ENCODE measurements at places on chromosomes 11 and 22. TPM values are rescaled to one million over a fixed set of nuclear protein-coding genes. Genes with fewer than 3 reads are reported as not detected.

The OR51A2 gene
- total RNA-seq: not detected

- DNase-seq: no peak
These were observed 115.2 kb upstream of the PITPNB start for GRCh38 chr22:28034145-28034759.

- peak; percentile 57 for DNase-seq
These were observed 772 bp downstream of the SBF1 start for GRCh38 chr22:50473855-50474671.

DNA sequence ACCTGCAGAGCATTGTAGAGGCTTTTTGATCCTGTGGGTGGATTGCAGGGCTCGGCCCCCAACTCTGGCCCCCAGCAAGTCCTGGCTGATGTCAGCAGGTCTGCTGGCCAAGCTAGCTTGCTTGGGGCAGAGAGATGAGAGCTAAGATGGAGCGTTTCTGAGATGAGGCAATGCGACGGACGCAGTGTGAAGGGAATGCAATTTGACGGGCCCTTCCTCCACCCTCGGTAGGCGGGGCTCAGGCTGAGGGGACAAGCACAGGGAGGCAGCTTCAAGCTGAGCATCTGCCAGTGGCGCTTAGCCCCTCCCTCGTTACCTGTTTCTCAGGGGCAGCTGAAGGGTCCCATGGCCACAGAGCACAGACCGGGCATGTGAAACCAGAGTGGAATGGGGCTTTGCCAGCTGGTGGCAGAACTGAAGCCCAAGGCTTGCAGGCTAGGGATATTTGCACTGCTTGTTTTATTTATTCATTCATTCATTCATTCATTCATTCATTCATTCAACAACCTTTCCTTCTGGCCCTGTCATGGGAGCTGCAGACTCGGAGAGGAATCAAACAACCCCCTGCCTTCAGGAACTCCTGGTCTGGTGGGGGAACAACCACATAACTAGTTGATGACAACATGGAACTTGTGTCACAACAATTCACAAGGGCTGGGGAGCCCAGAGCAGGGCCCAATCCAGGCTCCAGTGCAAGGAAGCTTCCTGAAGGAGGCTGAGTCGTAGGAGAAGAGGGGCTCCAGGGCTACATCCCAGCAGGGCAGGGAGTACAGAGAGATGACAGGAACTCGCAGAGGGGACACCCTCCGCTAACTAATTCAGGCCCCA, 66.8 kb downstream of the THAP12 start:
- DNase-seq: no peak

The PHRF1 gene
- 34.3 TPM for total RNA-seq

The GNB1L gene
- total RNA-seq: 12.3 TPM

The DUSP8 gene
- 0.71 TPM for total RNA-seq

DNA sequence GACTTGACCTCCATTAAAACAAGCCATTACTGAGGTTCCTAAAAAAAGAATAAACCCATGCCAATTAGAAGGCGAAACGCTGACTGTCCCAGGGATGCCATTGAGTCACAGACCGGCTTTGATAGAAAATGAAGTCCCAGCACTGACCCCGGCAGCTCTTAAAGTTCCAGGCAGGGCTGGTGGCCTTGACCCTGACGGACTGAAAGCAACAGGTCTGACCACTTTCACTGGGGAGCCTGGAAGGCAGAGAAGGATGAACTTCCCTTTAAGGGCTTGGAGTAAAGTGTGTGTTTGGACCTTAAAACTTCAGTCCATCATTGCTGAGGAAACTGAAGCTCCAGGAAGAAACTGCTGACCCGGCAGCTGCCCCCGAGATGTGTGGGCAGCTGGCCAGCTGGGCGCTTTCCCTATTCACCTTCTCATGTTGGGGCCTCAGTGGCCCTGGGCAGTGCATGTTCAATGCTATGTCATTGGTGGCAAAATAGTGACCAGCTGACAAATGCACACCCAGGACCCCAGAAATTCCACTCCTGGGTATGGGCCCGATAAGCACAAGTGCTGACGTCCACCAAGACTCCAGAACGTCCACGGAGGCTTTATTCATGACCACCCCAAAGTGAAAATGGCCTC, 18.9 kb upstream of the EFCAB6 start:
- DNase-seq: no peak

- no peak for DNase-seq
These were observed at the start of gene OPCML for GRCh38 chr11:133531971-133532651. OPCML (minus strand) TSS chr11:133532501.

- DNase-seq: peak; percentile 10
These were observed 249.3 kb downstream of the DDX10 start for GRCh38 chr11:108914211-108914610.

- DNase-seq: no peak
These were observed 745.9 kb upstream of the TENM4 start for GRCh38 chr11:80186692-80187091.

The CBLIF gene
- total RNA-seq: not detected

DNA sequence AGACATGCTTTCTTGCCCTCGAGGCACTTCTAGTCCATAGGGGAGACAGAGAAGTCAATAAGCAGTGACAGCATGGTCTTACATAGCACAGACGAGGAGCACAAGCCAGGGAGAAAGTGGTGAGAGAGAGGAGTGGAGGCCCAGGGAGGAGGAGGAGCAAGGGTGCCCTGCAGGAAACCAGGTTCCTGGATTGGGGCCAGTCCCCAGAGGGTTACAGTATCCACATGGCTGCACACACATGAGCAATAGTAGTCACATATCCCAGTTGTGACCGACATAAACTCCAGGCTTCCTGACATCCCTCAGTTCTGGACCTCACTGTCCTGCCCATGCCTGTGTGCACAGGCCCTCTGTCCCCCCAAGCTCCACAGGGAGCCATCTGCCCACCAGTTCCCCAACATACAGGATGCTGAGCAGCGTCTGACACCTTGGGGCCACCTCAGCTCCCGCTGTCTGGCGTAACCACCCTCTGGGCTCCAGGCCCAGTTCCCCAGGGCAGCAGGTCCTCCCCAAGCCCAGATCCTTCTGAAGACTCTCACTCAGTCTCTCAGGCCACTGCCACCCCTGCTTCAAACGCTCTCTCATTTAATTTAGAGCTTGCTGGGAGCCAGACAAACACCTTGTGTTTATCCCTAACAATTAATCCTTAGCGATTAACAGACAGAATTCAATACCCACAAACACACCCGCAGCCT, 53.7 kb downstream of the DSCAML1 start:
- DNase-seq: no peak

GRCh38 chr11:34893416-34893815, 22.8 kb downstream of the APIP start:
- no peak for DNase-seq

- DNase-seq: no peak
These were observed 105.9 kb downstream of the NXPE2 start for GRCh38 chr11:114784216-114784615.

GRCh38 chr22:48845356-48845936, 982.2 kb downstream of the BRD1 start:
- DNase-seq: no peak

GRCh38 chr11:130725421-130726233, 190.7 kb downstream of the SNX19 start:
- DNase-seq: peak; percentile 48

- peak; percentile 76 for DNase-seq
These were observed 699 bp upstream of the SDF2L1 start for GRCh38 chr22:21641417-21641788.

DNA sequence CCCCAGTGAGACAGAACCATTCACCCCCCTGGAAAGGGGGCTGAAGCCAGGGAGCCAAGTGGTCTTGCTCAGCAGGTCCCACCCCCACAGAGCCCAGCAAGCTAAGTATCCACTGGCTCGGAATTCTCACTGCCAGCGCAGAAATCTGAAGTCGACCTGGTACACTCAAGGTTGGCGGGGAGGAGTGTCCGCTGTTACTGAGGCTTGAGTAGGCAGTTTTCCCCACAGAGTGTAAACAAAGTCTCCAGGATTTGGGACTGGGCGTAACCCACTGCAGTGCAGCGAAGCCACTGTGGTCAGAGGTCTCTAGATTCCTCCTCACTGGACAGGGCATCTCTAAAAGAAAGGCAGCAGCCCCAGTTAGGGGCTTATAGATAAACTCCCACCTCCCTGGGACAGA, 10.0 kb downstream of the PATE1 start:
- DNase-seq: no peak

The IL17REL gene
- not detected for total RNA-seq

The RANBP1 gene
- 624 TPM for total RNA-seq

GRCh38 chr11:5335170-5335569, 8.2 kb downstream of the OR51B5 start:
- DNase-seq: no peak

- DNase-seq: no peak
These were observed 34.1 kb downstream of the LIF start for GRCh38 chr22:30212363-30212995.

DNA sequence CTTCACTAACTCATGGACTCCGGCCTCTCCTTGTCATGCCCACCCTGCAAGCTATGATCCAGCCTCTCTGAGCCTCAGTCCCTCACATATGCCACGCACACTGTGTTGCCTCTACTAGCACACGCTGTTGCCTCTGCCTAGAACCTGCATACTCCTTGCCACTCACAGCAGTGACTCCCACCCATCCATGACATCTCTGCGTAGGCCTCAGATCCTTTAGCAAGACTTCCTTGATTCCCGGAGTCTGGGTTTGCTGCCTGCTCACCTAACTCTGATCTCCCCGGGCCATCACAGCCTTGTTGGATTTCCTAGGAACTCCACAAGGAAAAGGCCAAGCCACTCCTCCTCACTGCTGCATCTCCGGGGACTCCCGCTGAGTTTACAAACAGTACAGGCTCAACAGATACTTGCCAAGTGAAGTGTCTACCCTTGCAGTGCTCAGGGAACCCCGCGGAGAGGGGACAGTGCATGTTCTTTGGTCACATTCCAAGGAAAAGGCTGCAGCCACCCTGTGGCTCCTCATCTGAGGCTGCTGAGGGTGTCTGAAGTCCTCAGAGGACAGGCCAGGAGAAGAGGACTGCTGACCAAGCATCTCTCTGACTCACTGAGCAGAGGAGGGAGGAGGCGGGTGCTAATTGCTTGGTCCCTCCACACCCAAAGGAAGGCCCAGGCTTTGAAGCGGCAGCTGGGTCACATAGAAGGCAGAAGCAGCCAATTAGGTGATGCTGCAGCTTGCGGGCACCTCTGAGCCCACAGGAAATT, 42.4 kb upstream of the NAV2 start:
- no peak for DNase-seq

The DGCR8 gene
- 39.3 TPM for total RNA-seq

- DNase-seq: no peak
These were observed 41.7 kb downstream of the RPS6KA4 start for GRCh38 chr11:64400667-64401066.

DNA sequence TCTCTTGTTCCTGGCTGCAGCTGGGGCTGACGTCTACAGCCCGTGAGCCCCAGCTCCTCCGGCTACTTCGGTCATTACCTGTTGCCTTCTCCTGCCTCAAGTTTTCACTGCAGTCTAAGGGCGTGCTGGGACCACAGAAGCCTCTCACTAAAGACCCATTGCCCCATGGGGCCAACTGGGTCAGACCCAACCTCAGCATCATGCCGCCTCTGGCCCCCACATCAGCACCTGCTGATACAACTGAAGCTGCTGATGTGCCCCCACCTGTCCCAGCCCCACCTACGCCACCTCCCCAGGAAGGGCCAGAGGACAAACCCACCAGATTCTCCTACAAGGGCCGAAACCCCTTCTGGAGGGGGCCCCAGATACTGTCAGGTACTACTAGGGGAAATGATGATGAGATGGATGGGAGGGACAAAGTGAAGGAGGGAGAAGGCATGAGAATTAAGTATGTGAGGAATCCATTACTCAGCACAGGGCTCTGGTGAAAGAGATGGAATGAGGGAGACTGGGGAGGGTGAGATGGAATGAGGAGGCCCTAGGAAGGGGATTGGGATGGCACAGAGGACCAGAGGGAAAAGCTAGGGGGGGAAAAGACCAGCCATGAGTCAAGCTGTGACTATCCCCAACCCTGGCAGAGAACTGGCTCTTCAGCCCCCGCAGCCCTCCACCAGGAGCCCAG, 5.1 kb downstream of the C11orf42 start:
- no peak for DNase-seq

GRCh38 chr11:81203876-81204275, 1529.8 kb downstream of the FAM181B start:
- DNase-seq: no peak

- DNase-seq: no peak
These were observed 1.5 kb downstream of the SF1 start for GRCh38 chr11:64776875-64777274.

DNA sequence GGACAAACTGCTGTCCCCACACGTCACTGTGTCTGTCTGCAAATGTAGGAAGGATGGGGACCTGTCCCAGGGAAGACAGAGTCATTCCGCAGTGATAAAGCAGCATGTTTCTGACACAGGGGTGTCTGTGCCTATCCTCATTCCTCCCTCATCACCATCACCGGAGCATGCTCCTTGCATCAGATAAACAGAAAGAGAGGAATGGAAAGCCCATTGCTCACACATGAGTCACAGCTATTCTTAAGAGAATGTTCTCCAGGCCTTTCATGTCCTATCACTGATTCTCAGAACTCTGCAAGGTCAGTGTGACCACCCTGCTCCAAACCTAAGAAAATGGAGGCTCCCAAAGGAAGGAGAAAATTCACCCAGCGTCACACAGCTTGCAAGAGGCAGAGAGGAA, 38.9 kb downstream of the ZNF195 start:
- no peak for DNase-seq

The CD6 gene
- total RNA-seq: not detected

DNA sequence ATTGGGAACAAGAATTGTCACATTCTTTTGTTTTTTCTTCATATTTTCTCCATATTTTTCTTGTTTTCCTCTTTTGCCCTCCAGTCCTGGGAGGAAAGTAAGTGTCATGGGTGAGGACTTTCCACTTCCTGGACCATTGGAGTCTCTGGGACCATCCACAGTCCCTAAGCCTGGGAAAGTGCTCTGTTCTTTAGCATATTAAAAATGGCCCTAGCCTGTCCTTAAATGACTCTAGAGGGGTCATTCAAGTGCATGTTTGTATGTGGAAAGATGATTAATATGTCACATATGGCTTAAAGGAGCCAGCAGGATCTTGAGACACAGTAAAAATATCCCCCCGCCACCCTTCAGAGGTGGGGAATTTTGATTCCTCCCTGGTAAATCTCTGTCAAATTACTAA, 20.1 kb upstream of the SCGB1D1 start:
- DNase-seq: no peak

- peak; percentile 49 for DNase-seq
These were observed 28.0 kb downstream of the MOB2 start for GRCh38 chr11:1458340-1459218.

The MIOX gene
- total RNA-seq: not detected

GRCh38 chr11:99693941-99694492, 673.3 kb downstream of the CNTN5 start:
- no peak for DNase-seq
